ENCODE measurements at places on chromosomes 6 and 20. TPM values are rescaled to one million over a fixed set of nuclear protein-coding genes. Genes with fewer than 3 reads are reported as not detected.

LAMA2 gene
- total RNA-seq = 275 TPM

SNAP25 gene
- total RNA-seq = 0.77 TPM

SYNDIG1 gene
- total RNA-seq = 32.7 TPM

CCDC170 gene
- 4.1 TPM for total RNA-seq

CTCFL gene
- not detected for total RNA-seq

HLA-DPB1 gene
- total RNA-seq = 146 TPM

NFATC2 gene
- 0.83 TPM for total RNA-seq

Data from heart left ventricle (tissue), 16 donors.